Ammon's horn (tissue), 1 donor: ENCODE measurements at places on chromosomes 6 and 20.

DNA sequence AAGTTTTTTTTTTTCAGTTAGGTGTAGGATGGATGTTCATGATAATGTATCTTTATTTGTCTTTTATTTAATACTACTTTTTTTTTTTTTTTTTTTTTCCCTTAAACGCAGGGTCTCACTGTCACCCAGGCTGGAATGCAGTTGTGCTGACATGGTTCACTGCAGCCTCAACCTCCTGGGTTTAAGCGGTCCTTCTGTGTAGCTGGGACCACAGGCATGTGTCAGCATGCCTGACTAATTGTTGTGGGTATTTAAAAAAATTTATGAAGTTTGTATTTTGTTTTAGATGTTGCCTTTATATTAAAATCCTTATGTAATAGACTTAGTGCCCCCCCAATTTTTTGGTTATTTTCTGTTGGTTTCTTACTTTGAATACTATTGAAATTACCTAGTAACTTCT lies 42.6 kb downstream of the NCOA3 start:
- DNase-seq, result no peak

DNA sequence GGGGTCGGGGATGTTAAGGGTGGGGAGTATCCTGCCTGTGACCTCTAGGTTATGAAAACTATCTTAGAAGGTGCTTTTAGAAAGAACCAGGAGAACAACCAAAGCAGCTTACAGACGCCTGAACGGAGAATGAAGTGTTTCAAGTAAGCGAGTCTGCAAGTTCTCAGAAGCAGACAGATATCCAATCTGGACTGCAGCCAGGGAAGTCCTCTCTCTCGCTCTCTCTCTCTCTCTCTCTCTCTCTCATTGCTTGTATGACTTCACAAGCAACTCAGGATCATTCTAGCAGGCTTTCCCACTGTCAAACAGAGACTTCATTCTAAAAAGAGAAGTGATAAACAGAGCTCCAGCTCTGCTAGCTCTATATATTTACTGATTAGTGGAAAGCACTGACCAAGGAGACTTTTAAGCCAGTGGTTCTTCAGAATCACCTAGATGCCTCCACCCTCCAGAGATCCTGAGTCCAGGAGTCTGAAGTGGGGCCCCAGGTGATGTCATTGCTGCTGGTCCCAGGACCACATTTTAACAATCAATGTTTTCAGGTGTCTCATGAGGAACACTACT lies 6.0 kb downstream of the TCF21 start:
- DNase-seq, result no peak

DNA sequence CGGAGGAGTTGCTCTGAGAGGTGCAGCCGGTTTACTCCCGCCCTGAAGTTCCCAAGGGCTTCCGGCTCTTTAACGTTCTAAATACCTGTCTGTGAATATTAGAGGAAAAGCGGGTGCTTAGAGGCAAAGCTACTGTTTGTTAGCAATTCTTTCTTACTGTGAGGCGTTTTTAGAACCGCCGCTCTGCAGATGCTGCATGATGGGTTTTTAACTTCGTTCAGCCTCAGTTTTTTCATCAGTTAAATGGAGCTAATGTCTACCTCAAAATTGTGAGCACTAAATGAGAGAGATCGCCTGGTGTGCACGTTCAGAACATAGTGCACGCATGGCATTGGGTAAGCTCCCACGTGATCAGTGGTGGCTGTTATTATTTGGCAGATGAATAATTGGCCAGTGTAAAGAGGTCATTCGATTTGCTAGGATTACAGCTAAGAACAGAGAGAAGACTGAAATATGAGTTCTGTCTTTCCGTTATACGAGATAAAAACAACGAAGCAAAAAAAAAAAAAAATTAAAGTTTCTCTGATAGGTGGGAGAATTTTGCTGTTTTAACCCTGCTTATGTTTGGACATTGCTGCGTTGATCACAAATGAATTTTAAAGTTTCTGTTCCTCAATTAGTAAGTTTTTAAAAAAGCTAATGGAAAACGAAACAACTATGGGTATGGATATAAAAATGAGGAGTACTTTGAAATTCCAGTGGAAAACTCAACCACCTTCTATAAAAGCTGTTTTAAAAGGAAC lies 660 bp upstream of the TFB1M start:
- DNase-seq, result peak; percentile 65

- DNase-seq, result no peak
Measured at GRCh38 chr6:24930431-24930871, 5.3 kb downstream of the RIPOR2 start.

DNA sequence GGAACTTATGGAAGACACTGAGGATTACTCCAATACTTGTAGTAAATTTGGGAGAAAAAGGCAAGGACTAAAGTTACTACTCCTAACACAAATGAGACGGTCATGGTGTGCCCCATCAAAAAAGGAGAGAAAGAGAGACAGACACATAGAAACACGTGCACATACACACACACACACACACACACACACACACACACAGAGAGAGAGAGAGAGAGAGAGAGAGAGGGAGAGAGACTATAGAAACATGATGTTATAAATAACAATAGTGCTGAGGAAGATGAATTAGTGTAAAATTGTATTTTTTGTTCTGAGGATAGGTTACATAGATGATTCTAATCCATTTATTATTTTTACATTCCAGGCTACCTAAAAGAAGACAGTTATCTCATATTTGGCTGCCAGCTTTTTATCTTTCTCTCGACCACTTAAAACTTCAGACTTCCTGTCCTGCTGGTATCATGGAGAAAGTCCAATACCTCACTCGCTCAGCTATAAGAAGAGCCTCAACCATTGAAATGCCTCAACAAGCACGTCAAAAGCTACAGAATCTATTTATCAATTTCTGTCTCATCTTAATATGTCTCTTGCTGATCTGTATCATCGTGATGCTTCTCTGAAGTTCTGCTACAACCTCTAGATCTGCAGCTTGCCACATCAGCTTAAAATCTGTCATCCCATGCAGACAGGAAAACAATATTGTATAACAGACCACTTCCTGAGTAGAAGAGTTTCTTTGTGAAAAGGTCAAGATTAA lies 10.5 kb downstream of the PLN start:
- no peak for DNase-seq

- DNase-seq, result no peak
Measured at GRCh38 chr6:50520326-50521266, 192.7 kb upstream of the TFAP2D start.

- no peak for DNase-seq
Measured at GRCh38 chr6:143196525-143197225, 136.0 kb downstream of the AIG1 start.

DNA sequence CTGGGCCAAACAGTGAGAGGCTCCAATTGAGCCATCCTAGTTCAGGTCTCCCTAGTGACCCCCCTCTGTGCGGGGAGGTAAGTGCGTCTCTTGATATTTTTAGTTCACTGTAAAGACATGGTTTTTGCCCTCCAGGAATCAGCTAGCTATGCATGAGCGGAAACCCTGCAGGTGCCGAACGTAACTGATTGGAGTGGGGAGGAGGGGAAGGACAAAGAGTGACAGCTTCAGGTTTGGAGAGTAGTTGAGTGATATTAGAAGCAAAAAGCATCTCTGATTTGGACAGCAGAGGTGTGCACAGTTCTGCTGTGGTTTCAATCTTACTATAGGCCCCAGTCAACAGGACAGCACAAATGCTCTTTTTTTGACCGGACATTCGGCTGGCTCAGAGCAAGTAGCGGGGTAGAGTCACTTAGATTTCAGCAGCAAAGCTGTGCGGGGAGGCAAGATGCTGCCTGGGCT lies 31.8 kb downstream of the TBC1D7 start:
- no peak for DNase-seq
